ENCODE measurements at places on chromosomes 11 and 22.
A peak's percentile ranks its signal among the peaks of the same experiment; 100 is the strongest.

DNA sequence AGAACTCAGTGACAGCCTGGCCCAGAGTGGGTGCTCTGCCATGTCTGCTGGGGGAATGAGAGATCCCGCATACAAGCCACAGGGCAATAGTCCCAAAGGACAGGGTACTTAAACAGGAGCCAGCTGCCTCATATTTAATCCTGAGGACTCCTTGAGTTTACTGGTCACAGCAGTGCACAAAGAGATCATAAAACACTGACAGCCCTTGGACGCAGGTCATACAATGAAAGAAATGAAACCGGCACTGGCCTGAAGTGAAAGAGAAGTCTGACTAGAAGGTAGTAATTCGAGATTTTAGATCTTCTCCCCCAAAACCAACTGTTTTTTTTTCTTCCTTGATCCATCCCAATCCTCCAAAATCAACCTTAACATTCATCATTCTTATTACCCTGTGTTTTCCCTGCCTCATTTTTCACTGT is 299.8 kb upstream of the SYN3 start:
- DNase-seq = no peak

GRCh38 chr11:102026959-102027358 is 20.3 kb upstream of the CFAP300 start:
- DNase-seq = no peak

DNA sequence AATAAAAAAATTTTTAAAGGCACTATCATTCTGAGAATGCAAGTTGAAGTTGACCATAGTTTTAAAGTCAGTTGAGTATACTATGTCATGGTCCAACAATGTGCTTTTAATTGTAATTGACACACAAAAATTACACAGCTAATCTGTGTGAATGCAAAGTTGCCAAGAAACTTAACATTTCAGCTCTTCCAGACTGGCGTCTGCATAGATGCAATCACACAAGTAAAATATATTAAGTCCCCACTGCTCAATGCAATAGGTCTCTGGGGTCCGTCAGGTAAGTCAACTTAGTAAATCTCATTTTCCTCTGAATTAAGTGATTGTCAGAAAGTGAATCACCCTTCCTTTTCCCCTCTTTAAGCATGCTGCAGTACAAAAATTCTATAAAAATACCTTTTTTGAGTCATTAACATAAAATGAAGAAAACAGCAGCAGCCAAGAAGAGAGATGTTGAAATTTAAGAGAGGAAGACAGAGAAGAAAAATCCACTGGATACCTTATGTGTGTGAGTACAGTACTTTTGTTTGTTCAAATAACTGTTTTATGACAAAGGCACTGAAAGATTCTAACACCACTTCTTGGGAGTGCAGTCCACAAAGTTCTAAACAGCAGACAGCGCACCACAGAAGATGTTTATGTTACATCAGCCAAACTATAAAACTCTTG is 5.1 kb downstream of the FZD4 start:
- no peak for DNase-seq

DNA sequence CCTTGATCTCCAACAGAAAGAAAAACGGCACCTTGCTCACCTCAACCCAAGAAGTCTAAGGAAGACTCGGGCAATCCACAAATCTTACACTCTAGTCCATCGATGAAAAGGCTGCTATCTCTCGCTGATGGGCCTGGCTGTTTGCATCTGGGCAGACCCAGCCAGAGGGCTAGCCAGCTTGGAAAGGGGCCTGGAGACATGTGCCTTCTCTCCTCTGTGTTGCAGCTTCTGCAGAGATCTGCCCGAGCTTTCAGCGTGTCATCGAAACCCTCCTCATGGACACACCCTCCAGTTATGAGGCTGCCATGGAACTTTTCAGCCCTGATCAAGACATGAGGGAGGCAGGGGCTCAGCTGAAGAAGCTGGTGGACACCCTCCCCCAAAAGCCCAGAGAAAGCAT is 3.2 kb downstream of the SCGB1A1 start:
- DNase-seq = no peak

- DNase-seq = no peak
These were observed 23.2 kb upstream of the UBASH3B start for GRCh38 chr11:122632181-122632824.

- no peak for DNase-seq
These were observed 206.0 kb downstream of the DYNC2H1 start for GRCh38 chr11:103315248-103315647.

GRCh38 chr11:134670247-134670782 is 258.3 kb upstream of the B3GAT1 start:
- DNase-seq = no peak

DNA sequence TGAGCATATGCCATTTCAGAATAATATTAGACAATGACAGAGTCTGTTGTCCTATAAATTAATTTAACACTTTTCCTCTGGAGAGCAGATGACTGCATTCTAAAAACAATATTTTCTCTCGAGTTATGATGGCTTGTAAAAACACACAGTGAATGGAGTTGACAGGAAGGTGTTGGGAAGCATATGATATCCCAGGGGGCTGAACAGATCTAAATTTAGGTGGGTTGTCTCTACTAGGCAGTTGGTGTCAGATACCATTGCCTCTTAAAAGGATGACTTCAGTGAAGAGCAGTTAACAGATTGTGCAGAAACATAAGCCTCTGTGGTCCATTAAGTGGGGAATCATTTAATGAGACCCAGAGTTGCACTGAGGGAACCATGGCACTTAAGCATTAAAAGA is 30.7 kb downstream of the SVIP start:
- DNase-seq = no peak

GRCh38 chr11:67285541-67286498 is 3.3 kb upstream of the ANKRD13D start:
- DNase-seq = no peak

- no peak for DNase-seq
These were observed 27.9 kb downstream of the TCIRG1 start for GRCh38 chr11:68066742-68067141.

GRCh38 chr22:35703861-35704584 is 13.6 kb upstream of the APOL5 start:
- no peak for DNase-seq

- no peak for DNase-seq
These were observed 46.6 kb downstream of the CD6 start for GRCh38 chr11:61018059-61018458.

GRCh38 chr11:30015725-30016412 is 961 bp downstream of the KCNA4 start:
- DNase-seq = no peak

DNA sequence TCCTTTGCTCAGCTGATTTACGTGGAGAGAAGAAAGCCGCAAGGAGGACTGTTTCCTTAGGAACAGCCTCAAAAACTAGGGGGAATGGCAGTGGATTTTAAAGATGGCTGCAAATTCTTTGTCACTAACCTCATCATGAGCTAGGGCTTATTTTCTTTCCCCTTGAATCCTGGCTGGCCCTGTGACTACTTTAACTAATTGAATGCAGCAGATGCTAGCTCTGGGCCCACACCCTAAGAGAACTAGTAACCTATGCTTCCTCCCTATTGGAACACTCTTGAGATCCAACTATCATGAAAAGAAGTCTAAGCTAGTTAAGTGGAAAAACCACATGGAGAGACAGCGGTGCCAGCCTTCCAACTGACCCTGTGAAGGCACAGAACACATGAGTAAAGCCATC is 421.3 kb upstream of the NARS2 start:
- DNase-seq = no peak

DNA sequence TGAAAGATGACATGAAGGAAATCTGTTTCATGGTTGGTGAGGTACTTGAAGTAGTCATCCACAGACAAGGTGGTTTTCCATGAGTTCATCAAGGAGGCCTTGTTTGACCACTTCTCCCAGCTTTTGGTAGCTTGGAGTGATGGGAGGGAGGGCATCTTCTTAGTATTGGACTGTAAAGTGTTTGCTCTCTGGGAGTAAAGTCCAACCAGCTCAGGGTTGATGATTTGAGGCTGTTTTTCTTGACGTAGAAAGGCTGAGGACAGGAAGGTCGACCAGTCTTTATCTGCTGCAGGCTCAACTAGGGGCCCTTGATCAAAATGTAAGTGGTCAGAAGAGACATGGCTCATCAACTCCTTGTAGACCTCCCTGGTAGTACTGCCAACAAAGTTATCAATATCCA is 1.7 kb downstream of the CCDC87 start:
- no peak for DNase-seq

GRCh38 chr11:130514851-130515250 is 66.4 kb downstream of the ADAMTS15 start:
- DNase-seq = no peak

GRCh38 chr11:62438641-62439040 is 19.8 kb downstream of the SCGB1A1 start:
- no peak for DNase-seq

GRCh38 chr22:39630721-39631120 is 60.2 kb downstream of the CACNA1I start:
- no peak for DNase-seq

DNA sequence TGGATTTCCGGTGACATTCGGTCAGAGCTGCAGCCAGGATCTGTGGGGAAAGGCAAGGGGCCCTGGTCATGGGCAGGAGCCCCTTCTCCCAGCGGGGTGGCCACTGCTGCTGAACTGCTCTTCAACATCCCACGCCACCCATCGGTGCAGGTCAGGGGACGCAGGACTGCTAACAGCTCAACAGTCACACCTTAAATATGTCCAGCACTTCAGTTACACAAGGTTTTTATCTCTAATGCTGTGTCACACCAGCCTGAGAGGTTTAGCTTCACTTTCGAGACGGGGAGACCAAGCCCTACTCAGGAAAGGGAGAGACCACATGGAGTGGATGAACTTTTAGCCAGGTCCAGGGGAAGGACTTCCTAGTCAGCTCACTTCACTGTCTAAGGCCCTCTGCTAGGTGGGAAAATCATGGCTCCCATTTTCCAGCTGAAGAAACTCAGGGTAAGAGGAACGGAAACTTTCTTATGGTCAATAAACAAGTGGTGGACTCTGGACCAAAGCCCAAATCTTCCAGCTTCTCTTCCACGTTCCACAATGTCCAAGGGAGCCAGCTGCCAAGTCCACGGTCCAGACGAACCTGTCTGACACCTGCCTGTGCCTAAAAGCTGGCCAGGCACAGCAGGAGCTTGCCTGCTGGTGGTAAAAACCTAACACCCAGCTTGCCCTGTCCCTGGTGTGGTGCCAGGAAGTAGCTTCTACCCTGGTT is 21.0 kb upstream of the CHADL start:
- DNase-seq = no peak

DNA sequence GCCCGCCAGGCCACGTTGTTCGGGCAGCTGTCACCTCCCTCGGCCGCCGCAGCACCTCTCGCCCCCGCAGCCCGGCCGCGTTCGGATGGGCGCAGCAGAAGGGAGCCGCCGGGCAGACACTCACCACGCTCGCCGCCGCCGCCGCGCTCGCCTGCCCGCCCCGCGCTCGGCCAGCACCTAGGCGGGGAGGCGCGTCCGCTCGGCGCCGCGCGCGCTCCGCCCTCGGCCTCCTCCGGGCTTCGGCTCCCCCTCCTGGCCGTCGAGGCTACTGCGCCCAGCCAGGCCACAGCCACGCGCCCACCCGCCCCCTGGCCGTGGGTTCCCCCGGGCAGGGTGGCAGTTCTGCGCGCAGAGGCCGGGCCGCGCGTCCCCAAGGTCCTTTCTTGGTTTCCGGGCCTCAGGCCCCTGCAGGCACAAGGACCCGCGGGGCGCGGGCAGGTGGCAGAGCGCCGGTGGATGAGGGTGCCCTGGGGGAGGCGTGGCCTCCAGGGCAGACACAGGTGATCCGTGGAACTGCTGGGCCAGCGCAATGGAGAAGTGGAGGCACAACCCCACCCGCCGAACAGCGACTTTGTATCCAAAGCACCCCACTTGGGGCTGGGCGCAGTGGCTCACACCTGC is at the start of gene SLC25A22:
SLC25A22 (minus strand) TSS at position 189 of the 621 bp plus-strand sequence. CDS start 3,275 bp downstream, outside the sequence.
- peak; percentile 81 for DNase-seq

DNA sequence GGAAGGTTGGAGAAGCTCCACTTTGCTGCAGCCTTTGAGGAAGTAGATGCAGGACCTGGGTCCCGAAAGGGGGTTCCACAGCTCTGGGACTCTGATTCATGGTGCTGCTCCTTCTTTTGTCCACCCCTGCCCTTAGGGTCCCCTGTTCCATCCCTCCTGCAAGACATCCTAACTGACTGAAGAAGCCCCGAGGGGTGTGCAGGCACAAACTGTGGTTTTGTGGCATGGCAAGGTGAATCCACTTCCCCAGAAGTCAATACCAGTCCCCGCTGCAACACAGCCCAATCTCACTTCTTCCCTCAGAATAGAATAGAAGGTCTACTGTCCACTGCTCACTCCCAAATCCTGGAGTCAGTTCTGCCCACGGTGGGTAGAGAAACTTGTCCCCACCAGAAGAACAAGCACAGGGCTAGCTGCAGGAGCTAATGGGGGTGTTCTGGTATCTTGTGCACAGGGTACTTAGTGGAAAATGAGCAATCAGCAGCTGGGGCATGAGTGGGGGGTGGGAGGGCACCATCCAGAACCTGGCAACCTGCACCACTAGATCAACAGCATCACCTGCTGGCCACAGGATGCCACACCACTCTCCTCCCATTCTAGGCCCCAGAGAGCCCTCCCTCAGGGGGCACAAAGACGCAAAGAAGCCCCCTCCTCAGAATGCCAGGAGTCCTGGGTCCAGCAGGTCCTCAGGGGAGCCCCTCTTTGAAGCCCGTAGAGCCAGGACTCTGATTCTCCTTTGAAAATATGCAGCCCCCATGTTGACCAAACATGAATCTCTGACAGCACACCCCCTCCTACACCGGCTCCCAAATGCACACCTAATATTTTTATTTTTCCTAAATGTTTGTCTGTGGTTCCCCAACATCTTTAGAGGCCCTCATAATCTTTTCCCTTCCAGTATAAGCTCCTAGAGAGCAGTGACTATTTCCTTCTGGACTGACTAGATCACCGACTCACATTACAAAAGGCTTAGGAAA is 14.1 kb downstream of the SPATA19 start:
- DNase-seq = no peak

- no peak for DNase-seq
These were observed 38.1 kb downstream of the AHNAK start for GRCh38 chr11:62508336-62509058.

GRCh38 chr22:50294319-50294656 is 13.2 kb downstream of the PLXNB2 start:
- DNase-seq = no peak

DNA sequence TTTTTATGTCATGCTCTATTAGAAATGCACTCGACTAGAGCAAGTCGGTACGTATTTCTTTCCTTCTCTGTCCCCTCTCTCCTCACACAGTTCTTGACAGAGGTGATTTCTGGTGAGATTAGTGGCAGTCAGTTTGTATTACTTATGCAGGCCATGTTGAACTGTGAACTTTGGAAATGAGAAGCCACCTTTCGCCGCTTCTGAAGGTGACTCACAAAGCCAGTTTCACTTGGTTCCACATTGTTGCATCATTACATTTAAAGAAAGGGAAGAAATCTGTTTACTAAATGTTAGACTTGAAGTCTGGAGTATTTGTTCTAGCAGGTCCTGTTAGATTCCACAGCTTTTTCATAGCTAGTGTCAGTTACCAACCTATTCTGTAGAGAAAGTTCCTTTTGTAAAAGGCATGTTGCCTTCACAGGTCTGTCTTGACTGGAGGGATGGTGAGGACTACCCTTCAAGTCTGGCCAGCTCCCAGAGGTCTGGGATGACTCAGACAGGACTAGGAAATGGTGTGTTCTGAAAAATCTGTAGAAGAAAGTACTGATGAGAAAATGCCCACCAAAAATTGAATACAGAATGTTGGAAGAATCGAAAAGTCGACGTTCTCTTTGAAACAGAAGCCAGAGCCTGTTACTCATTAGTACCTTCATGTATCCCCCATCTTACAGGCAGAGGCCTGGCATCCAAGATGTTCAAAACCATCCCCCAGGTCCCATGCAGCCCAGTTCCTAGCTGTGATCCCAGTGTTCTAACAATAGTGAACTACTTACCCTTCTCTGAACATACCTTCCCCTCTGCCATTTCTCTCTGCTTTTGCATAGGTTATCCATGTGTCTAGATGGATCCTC is 181.4 kb downstream of the DBX1 start:
- no peak for DNase-seq
